Fibroblast of the aortic adventitia (primary cell): ENCODE measurements at places on chromosomes 4 and X. TPM values are rescaled to one million over a fixed set of nuclear protein-coding genes. Genes with fewer than 3 reads are reported as not detected.

The LONRF3 gene
- total RNA-seq = 1.5 TPM in 1 of 2 replicates, not detected in the other

The LRRC66 gene
- total RNA-seq = 0.81 TPM in 1 of 2 replicates, not detected in the other

The RHOXF1 gene
- total RNA-seq = not detected in 2 replicates

The ENPP6 gene
- total RNA-seq = 0.18 TPM in 1 of 2 replicates, not detected in the other

The CXCL3 gene
- total RNA-seq = 0.09 TPM in 1 of 2 replicates, not detected in the other

The EMCN gene
- total RNA-seq = 0.90 and 0.99 TPM in 2 replicates

The ADGRL3 gene
- under 0.01 and 7.9 TPM in 2 replicates for total RNA-seq

The USO1 gene
- total RNA-seq = 75.5 and 124 TPM in 2 replicates

The HTR2C gene
- not detected in 2 replicates for total RNA-seq

The FRMD7 gene
- total RNA-seq = not detected in 2 replicates

The MTTP gene
- total RNA-seq = 0.09 and 0.25 TPM in 2 replicates

The CWH43 gene
- not detected in 2 replicates for total RNA-seq

The DCX gene
- total RNA-seq = not detected in 2 replicates

The EREG gene
- 15.0 TPM in 1 of 2 replicates, not detected in the other for total RNA-seq

The FAM9C gene
- total RNA-seq = not detected in 2 replicates

The MAGEA3 gene
- not detected in 2 replicates for total RNA-seq

The TGIF2LX gene
- total RNA-seq = not detected in 2 replicates

The PAK3 gene
- 0.90 and 3.7 TPM in 2 replicates for total RNA-seq

The TRAM1L1 gene
- total RNA-seq = 3.2 and 4.3 TPM in 2 replicates

The STS gene
- total RNA-seq = 4.0 and 13.3 TPM in 2 replicates

The RBM46 gene
- 0.57 TPM in 1 of 2 replicates, not detected in the other for total RNA-seq

The TMPRSS11D gene
- 0.09 TPM in 1 of 2 replicates, not detected in the other for total RNA-seq

The MAGEB17 gene
- total RNA-seq = not detected in 2 replicates

The AFP gene
- 0.90 TPM in 1 of 2 replicates, not detected in the other for total RNA-seq

The USP51 gene
- total RNA-seq = 2.2 and 3.8 TPM in 2 replicates

The PAGE1 gene
- total RNA-seq = not detected in 2 replicates

The FHIP1A gene
- total RNA-seq = 0.33 and 0.99 TPM in 2 replicates

The PCDH11X gene
- total RNA-seq = under 0.01 TPM in 1 of 2 replicates, not detected in the other

The TSPAN7 gene
- 0.09 and 0.82 TPM in 2 replicates for total RNA-seq

The GUCY1A1 gene
- total RNA-seq = 0.09 and 2.4 TPM in 2 replicates

The EDA2R gene
- total RNA-seq = 9.2 and 28.1 TPM in 2 replicates

The MAGEC1 gene
- total RNA-seq = not detected in 2 replicates

The ALB gene
- total RNA-seq = not detected in 2 replicates

The VEGFD gene
- total RNA-seq = 0.90 and 1.6 TPM in 2 replicates

The TREX2 gene
- 1.3 TPM in 1 of 2 replicates, not detected in the other for total RNA-seq

The TAF7L gene
- total RNA-seq = 0.63 and 0.98 TPM in 2 replicates

The IBSP gene
- total RNA-seq = not detected in 2 replicates

The CXCL5 gene
- total RNA-seq = 0.36 and 2.2 TPM in 2 replicates

The SERTM2 gene
- total RNA-seq = not detected in 2 replicates

The GLOD5 gene
- not detected in 2 replicates for total RNA-seq

The MGARP gene
- total RNA-seq = 17.1 and 56.9 TPM in 2 replicates

The CT45A10 gene
- total RNA-seq = not detected in 2 replicates

The GAGE12C gene
- total RNA-seq = not detected in 2 replicates

The ATRX gene
- 83.6 and 124 TPM in 2 replicates for total RNA-seq

The ERCC6L gene
- 9.9 TPM in 1 of 2 replicates, not detected in the other for total RNA-seq

The SH2D1A gene
- not detected in 2 replicates for total RNA-seq

The SSX2B gene
- total RNA-seq = 0.09 TPM in 1 of 2 replicates, not detected in the other

The ARMCX1 gene
- 52.0 and 104 TPM in 2 replicates for total RNA-seq

The NEUROG2 gene
- not detected in 2 replicates for total RNA-seq

The LDB2 gene
- total RNA-seq = 46.6 and 85.9 TPM in 2 replicates

The MAGEA2B gene
- not detected in 2 replicates for total RNA-seq

The PAGE2 gene
- not detected in 2 replicates for total RNA-seq

The ZAR1 gene
- not detected in 2 replicates for total RNA-seq
